Muscle of back (tissue), 13 donors: ENCODE measurements at places on chromosomes 13 and 19. TPM values are rescaled to one million over a fixed set of nuclear protein-coding genes. Genes with fewer than 3 reads are reported as not detected.

ZNF429 gene
- 16.7 TPM for polyA plus RNA-seq

ZFP28 gene
- polyA plus RNA-seq: 7.4 TPM

ITPKC gene
- 9.9 TPM for polyA plus RNA-seq

PPP1R13L gene
- polyA plus RNA-seq: 11.8 TPM

KRTDAP gene
- not detected for polyA plus RNA-seq

PEAK3 gene
- 0.10 TPM for polyA plus RNA-seq

ATP1A3 gene
- polyA plus RNA-seq: 1.1 TPM

MAMSTR gene
- 80.4 TPM for polyA plus RNA-seq

CACNA1A gene
- 2.7 TPM for polyA plus RNA-seq

ZNF486 gene
- polyA plus RNA-seq: 8.3 TPM

C5AR2 gene
- polyA plus RNA-seq: 0.32 TPM

ZNF491 gene
- polyA plus RNA-seq: 5.0 TPM

C13orf46 gene
- 0.41 TPM for polyA plus RNA-seq

SPACA4 gene
- not detected for polyA plus RNA-seq
